B cell (primary cell): ENCODE measurements at places on chromosomes 5 and 9.

DNA sequence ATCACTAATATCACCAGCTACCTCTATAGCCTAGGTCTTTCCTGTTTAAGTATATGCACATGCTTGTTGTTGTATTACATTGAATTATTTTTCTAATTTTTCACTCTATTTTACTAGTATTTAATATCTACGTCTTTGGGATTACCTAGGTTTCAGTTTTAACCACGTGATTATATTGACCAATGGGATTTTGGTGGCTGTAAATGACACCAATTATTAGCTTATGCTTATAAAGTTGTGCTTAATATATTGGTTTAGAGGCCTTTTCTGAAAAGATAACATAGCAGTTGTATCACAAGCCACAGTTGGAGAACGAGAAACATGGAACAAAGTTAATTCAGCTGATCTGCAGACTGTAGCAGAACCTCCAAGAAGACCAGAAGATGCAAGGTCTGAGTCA is 104.8 kb upstream of the PRDM9 start:
- no peak for DNase-seq

DNA sequence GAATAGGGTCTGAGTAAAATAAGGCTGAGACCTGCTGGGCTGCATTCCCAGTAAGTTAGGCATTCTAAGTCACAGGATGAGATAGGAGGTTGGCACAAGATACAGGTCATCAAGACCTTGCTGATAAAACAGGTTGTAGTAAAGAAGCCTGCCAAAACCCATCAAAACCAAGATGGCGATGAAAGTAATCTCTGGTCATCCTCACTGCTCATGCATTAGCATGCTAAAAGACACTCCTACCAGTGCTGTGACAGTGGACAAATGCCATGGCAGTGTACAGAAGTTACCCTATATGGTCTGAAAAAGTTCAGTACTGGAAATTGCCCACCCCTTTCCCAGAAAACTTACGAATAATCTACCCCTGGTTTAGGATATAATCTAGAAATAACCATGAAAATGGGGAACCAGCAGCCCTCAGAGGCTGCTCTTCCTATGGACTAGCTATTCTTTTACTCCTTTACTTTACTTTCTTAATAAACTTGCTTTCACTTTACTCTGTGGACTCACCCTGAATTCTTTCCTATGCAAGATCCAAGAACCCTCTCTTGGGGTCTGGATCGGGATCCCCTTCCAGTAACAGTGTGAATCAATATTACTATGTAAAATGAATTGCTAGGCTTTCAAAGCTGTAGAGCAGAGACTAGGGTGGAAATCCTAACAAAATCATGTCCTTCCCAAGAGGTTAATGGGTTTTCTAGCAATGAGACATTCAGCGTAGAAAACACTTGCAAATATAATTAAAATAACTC is 257.8 kb downstream of the KIAA0825 start:
- no peak for DNase-seq

DNA sequence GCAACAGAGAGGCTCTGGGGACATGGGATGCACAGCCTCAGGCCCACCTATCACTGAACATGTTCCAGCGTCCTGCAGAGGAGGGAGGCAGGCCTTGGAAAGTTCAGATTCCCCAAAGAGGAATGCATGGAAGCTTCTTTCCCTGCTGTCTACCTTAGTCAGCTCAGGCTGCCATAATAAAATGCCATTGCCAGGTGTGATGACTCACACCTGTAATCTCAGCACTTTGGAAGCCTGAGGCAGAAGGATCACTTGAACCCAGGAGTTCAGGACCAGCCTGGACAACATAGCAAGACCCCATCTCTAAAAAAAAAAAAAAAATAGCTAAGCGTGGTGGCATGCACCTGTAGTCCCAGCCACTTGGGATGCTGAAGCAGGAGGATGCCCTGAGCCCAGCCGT is 24.5 kb upstream of the TOR1B start:
- DNase-seq = no peak

- no peak for DNase-seq
These were observed 83.8 kb upstream of the FREM1 start for GRCh38 chr9:14993901-14994554.

- peak; percentile 20 for DNase-seq
These were observed 4.5 kb upstream of the IL7R start for GRCh38 chr5:35852084-35852734.

DNA sequence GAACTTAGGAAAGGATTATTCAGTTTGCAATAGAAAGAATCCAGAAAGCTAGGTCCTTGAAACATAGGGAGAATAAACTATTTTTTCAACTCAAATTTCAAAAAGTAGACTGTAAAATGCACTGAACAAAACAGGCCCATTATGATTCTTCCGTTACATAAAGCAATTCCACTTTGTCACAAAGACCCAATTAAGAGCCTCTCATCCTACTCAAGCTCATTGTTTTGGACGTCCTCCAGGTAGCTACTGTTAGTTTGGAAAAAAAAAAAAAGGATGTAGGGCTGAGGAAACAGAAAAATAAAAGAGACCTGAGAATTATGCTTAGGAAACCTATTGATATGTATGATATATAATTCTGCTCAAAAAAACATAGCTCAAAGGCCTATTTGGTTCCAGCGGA is 74.0 kb downstream of the DIRAS2 start:
- DNase-seq = no peak

- no peak for DNase-seq
These were observed 9.3 kb upstream of the GBGT1 start for GRCh38 chr9:133173056-133173455.

GRCh38 chr9:128713941-128714573 is 9.9 kb downstream of the ZDHHC12 start:
- no peak for DNase-seq

GRCh38 chr9:132957805-132958204 is 13.4 kb upstream of the TSC1 start:
- DNase-seq = no peak

- DNase-seq = no peak
These were observed 702.1 kb downstream of the SEMA5A start for GRCh38 chr5:8843771-8844170.

DNA sequence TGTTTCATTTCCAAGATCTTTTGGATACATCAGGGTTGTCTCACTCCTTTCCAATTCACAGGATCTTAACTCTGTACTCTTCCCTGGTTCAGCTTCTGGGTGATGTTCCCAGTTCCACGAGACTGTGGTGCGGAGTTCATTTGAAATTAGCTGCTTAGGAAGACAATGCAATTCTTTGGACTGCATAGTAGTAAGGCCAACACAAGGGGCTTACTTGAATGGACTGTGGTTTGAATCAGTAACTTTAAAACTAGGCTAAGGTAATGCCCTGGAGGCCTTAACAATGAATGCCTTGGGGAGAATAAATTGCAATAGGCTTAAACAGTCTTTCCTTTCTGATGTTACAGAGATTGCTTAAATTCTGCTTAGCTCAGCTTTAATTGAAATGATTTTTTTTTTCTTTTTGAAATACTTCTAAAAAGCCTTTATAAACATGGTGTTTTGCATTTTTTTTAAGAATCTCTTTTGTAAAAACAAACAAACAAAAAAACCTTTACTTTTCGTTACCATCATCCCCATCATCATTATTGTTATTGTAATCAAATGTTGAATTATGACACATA is 133.8 kb upstream of the MEF2C start:
- no peak for DNase-seq

GRCh38 chr5:107672211-107673038 is 1.7 kb upstream of the EFNA5 start:
- DNase-seq = peak; percentile 27

DNA sequence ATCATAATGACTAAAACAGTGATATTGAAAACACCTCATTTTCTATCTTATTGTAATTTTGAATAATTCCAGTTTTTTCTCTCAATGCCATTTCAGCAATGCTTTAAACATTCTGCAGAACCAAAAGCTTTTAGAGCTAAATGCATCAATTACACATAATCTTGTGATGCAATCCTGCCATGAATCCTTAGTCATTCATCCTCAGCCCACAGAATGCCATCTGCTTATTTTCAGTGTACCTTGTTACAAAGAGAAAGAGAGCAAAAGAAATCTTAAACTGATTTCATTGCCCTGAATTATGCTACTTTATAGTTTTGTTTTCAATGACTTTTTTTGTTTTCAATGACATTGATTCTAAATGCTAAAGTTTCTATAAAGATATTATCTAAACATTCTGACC is 1234.8 kb upstream of the C9orf72 start:
- no peak for DNase-seq

DNA sequence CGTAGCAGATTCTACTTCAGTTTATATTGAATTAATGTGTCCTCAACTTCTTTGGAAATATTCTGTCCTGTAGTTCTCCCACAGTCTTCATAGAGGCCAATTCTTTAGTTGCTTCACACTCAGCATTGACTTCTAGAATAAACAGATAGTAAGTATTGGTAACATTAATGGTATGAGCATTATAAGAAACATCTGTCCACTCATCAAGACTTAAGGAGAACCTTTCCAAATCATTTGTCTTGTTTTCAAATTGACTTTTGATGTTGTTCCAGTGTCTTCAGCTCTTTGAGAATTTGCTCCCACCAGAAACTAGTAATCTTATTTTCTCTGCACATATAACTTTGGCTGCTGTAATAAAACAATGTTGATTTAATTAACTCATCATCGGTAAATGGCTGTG is 18.3 kb downstream of the RANBP17 start:
- DNase-seq = no peak

DNA sequence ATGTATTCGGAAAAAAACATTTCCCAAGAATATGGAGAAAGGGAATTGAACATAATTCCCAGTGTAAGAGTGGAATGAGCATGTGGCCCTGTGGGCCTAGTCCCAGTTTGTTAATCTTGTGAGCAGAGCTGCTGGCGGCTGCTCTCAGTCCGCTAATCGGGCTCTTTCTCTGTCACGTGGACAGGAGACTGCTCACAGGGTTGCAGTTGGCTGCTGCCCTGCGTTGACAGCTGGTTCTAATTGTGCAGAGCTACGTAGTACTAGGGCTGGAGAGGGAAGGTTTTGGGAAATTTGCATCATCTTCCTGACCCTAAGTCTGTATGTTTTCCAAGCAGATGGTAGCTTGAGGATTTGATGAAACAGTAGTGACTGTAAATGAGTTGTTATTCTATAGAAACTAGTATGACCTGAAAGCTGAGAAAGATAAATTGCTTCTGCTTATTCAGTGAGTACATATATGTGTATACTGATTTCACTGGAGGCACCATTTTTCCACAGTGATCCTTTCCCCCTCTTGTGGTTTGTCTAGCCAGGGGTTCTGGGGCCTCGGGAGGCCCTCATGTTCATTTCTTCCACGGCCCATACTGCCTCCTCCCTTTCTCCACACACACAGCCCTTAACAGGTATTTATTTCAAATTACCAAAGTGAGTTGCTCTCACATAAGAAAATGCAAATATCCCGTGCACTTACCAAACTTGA is 100.6 kb downstream of the ANGPTL2 start:
- DNase-seq = no peak
